ENCODE measurements at places on chromosomes 16 and 17. TPM values are rescaled to one million over a fixed set of nuclear protein-coding genes. Genes with fewer than 3 reads are reported as not detected.

DNA sequence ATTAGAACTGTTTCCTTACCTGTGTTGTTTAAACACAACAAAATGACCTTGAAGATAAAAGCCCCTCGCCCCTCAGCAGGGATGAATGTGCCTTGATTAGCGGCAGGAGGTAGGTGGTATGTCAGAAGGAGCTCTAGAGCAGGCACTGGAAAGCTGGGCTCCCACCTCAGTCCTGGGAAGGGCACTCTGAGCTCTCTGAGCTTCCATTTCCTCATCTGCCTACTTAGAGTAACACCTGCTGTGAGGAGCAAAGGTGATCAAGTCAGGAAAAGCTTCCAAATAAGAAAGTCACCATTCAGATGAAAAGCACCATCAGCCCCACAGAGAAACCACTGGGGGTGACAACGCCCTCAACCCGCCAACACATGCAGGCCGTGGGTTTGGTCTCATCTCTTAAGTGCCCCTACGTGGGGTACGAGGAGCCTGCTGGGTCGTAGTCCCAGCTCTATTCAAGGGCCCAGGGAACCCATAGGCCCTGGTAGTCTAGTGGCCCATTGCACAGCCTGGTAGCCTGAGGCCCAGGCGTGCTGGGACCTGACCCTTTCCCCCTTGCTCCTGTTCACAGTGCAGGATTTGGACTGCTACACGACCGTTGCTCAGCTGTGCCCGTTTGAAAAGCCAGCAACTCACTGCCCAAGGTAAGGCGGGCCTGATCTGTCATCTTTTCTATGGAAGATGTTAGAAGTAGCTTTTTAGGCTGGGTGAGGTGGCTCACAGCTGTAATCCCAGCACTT, 57.3 kb downstream of the CRISPLD2 start:
- no peak for DNase-seq

The UNC13D gene
- total RNA-seq: 107 TPM

DNA sequence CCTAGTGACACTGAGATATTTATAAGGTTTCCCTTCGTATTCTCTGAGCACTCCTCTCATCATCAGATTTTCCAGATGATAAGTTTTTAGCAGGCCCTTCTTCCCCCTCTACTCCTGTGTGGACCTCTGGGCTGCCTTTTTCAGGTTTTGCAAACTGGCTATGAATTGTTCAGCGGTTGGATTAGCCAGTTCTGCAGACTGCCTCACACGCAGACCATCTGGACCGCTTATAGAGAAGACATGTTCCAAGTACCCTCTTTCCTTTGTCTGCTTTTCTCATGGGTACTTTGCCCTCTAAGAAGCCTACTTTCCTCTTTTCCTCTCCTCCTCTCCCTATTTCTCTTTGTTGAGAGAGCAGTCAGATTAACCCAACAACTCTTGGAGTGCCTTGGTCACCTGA, 111.6 kb downstream of the GRIN2A start:
- DNase-seq: no peak

GRCh38 chr16:89113661-89114060, 20.0 kb downstream of the ACSF3 start:
- DNase-seq: peak; percentile 65

DNA sequence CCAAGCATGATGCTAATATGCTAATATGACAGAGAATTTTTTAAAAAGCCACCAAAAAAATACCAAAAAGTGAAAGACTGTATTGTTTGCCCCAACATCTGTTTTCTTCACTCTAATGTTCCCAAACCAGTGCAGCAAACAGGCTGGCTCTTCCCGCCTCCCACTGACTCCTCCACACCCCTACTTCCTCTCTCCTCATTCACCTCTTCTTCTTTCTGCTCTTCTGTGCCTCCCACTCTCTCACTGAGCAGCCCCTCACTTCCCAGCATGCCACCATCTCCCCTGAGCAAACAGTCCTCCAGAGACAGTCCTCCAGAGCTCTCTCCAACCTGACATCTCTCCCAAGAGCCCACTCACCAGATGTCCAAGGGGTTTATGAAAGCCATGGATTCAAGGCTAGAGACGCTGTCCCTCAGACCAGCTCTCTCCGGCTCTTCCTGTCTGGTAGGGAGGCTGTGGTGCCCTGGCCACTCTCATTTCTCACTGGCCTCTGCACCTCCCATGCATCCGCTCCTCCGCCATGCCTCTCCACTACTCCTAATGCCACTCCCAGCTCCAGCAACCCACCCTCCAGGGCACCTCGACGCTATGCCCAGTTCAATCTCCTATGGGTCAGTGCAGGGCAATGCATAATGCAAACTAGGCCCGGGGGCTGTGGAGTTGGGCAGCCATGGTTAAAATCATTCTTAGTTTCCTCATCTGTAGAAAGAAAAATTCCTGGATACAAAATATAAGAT, 52.9 kb downstream of the ANKRD11 start:
- DNase-seq: no peak

DNA sequence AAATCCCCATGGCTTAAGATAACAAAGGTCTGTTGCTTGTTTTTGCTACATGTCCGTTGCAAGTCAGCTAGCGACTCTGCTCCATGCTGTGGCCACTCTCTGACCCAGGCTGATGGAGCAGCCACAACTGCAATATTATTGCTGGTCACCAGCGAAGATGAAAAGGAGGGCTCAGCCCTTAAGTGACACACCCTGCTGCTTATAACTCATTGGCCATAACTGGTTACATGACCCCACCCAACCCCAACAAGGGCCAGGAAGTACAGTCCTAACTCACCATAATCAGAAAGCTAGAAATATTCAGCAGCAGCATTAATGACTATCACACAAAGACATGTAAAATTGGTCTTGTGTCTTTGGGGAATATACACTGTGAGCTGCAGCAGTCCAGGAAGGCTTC, 224.3 kb downstream of the SOX9 start:
- no peak for DNase-seq

DNA sequence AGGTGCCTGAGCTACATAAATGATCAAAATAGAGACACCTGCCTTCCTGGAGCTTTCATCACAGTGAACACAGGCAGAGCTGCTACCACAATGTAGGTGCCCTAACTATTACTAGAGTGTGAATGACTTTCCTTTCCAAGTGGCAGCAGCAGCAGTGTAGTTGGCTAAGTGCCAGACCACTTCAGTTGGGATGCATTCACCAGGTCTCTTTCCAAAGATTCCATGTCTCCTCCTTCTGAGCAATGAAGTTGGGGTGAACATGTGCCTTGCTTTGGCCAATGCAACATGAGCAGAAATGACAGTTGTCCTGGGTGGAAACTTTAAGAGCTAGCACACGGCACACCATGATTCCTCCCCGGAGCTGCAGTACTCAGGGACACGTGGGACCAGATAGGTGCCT, 23.3 kb upstream of the CACNG4 start:
- no peak for DNase-seq

DNA sequence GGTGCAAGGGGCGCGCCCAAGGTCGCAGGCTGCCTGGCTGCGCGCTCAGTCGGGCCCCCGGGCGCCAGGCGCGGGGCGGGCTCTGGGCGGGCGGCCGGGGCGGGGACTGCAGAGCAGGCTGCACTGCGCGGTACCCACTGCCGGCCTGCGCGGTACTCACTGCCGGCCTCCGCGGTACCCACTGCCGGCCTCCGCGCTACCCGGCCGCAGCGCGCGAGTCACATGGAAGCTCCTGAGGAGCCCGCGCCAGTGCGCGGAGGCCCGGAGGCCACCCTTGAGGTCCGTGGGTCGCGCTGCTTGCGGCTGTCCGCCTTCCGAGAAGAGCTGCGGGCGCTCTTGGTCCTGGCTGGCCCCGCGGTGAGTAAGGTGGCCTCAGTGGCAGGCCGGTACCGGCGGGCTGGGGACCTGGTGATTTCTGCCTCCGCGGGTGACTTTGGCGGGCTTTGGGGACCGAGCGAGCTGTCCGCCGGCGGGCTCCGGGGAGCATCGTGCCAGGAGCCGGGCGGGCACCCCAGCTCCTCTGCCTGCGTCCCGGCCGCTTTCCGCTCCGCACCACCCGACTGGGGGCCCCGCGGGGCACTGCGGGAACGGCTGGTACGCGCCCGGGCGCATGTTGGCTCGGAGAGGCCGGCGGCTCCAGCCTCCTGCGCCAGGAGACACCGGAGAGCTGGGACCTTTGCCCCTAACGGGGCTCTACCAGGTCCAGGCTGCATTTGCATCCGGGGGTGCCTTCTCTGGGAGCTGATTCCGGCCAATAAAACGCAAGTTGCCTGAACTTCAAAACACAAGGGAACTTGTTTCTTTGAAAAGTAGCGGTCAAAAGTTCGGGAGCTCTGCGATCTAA, at the start of gene SLC47A1:
Gene SLC47A1, plus strand, starts transcription at position 137 of the 844 bp plus-strand sequence. Its CDS starts 86 bp downstream, at position 223.
- peak; percentile 27 for DNase-seq

GRCh38 chr16:73232555-73233328, 184.8 kb upstream of the ZFHX3 start:
- DNase-seq: no peak

The PRSS36 gene
- total RNA-seq: 1.6 TPM
